ENCODE measurements at places on chromosomes 7 and 10.

DNA sequence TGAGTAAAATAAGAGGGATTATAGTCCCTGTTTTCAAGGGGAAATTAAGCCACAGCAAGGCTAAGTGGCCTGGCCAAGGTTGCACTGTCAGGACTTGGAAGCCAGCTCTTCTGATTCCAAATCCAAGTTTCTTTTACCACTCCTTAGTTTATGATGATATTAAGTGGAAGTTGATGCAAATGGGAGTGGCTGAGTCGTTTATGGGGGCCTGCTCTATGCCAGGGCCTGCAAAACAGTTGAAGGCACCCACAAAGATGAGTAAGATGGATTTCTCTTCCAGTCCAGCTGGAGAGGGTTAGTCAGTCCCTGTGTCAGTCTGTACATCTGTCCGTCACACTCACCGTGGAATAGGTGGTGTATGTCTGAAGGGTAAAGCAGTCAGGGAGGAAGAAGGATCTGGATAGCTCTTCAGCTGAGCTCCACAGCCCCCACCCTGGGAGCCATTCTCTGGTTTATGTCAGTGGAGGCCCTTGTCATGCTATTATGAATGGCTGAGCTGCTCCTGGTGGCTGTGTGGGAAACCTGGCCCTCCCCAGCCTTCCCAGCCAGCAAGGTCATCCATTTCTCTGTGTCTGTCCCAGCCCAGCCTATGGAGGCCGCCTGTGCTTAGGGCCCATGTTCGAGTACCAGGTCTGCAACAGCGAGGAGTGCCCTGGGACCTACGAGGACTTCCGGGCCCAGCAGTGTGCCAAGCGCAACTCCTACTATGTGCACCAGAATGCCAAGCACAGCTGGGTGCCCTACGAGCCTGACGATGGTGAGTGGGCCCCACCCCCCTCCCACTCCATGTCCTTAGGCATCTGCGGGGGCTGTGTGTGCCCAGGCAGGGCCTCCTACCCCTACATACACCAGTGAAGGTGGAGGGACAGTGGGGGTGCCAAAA, 44.5 kb downstream of the TBATA start:
- no peaks in the 10 kb centered on the region for H3K4me1 ChIP-seq
- no peak for DNase-seq
- H3K27me3 ChIP-seq = no peaks in the 10 kb centered on the region
- H3K27ac ChIP-seq = no peak overlapping the region
- H3K36me3 ChIP-seq = no peaks in the 10 kb centered on the region

- H3K4me1 ChIP-seq = peaks cover 9% of the 10 kb centered on the region
- no peak overlapping the region for H3K27ac ChIP-seq
- H3K4me3 ChIP-seq = no peak overlapping the region
- H3K27me3 ChIP-seq = no peaks in the 10 kb centered on the region
Measured at GRCh38 chr7:80127412-80128160, 7.0 kb upstream of the GNAI1 start.

DNA sequence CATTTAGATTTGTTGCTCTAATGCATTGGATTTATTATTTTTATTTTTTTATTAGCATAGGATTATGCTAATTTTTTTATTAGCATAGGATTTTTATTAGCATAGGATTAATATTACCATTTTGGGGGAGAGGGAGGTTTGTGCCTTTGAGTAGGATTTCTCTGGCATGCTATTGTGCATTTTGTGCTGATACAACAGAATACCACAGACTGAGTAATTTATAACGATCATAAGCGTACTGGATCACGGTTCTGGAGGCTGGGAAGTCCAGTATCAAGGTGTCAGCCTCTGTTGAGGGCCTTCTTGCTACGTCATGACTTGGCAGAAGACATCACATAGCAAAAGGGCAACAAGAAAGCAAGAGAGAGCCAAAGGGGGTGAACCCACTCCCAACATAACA, 187.5 kb downstream of the XPNPEP1 start:
- no peaks in the 10 kb centered on the region for H3K27me3 ChIP-seq
- no peak for DNase-seq
- no peak overlapping the region for H3K4me3 ChIP-seq

GRCh38 chr10:3151889-3152565, 20.6 kb downstream of the PITRM1 start:
- peaks cover 3% of the 10 kb centered on the region for H3K36me3 ChIP-seq
- DNase-seq = no peak
- no peak overlapping the region for H3K4me3 ChIP-seq
- H3K4me1 ChIP-seq = no peaks in the 10 kb centered on the region
- no peak overlapping the region for H3K27ac ChIP-seq
- H3K27me3 ChIP-seq = no peaks in the 10 kb centered on the region

DNA sequence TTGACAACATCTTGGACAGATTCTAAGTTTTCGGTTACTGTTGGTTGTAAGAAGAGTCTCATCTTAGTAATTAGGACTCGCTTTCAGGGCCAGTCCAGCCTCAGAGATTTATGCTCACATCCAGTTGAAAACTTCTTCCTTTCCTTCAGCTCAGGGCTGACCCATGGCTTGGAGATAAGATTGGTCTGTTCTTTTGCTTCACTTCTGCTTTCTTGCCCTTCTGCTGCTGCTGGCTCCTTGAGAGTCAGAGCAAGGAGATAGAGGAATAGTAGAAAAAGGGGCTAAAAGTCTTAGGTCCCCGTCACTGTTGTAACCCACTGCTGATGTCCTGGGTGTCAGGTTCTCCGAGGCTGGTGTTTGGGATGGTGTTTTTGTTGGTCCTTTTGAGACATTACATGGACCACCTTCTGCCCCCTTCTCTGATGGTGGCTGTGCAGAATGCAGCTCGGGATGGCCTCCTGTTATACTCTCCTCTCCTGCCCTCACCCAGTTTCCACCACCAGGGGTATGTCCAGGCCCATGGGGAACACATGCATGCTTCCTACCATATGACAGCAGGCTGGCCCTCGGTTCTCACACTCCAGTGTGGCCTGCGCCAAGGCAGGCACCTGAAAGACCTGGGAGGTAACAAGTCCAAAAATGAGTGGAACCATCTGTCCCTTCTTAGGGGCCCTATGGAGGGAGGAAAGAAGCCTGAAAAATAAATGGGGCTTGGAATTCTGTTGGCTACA, 67.8 kb upstream of the PCBD1 start:
- no peaks in the 10 kb centered on the region for H3K4me1 ChIP-seq
- DNase-seq = peak; percentile 80
- H3K4me3 ChIP-seq = no peak overlapping the region
- no peaks in the 10 kb centered on the region for H3K36me3 ChIP-seq

GRCh38 chr7:1028044-1028770, 16.1 kb upstream of the GPR146 start:
- H3K4me3 ChIP-seq = peak overlapping the region; percentile 40
- H3K4me1 ChIP-seq = no peaks in the 10 kb centered on the region
- peak; percentile 85 for DNase-seq
- H3K27ac ChIP-seq = no peak overlapping the region

DNA sequence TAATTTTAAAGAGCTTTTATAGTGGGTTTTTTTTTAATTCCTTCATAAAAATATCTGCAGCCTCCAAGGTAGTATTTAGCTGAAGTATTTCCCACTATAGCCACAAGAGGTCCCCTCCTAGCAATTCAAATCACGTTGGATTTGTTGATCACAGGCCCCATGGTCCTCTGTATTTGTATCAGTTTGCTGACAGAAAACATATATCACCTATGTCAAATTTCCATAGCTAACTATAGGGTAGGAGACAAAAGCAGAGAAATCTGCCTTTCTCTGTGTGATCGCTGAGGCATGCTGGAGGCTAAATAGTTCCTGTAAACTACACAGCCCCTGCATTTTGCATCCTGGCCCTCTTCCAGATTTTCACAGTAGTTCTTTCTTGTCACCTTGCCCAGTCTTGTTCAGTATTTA, 1.7 kb upstream of the CTNNA3 start:
- H3K27ac ChIP-seq = no peak overlapping the region
- no peaks in the 10 kb centered on the region for H3K4me1 ChIP-seq
- DNase-seq = peak; percentile 50
- H3K27me3 ChIP-seq = no peaks in the 10 kb centered on the region

DNA sequence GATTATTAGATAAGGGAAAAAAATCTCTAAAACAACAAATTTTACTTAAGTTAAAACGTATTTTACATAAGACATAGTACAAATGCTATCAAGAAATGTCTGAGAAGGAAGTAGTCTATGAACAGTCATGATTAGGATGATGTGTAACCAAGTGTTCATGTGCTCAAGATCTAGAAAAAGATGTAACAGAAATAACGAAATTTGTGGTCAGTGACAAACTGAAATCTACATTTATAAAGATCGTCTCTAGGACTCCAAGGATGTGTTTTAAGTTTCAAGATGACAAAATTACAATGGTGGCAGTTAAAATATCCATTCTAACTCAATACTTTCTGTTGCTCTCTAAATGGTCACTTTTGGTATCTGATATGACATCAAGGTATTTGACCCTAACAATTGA, 17.2 kb downstream of the PPP3CB start:
- H3K27me3 ChIP-seq = no peaks in the 10 kb centered on the region
- H3K36me3 ChIP-seq = no peaks in the 10 kb centered on the region
- no peak overlapping the region for H3K27ac ChIP-seq
- H3K4me3 ChIP-seq = no peak overlapping the region

GRCh38 chr7:68562323-68562899, 1035.9 kb upstream of the AUTS2 start:
- no peaks in the 10 kb centered on the region for H3K36me3 ChIP-seq
- H3K4me1 ChIP-seq = no peaks in the 10 kb centered on the region
- peak; percentile 10 for DNase-seq
- no peak overlapping the region for H3K4me3 ChIP-seq
- no peak overlapping the region for H3K27ac ChIP-seq
- H3K27me3 ChIP-seq = no peaks in the 10 kb centered on the region

DNA sequence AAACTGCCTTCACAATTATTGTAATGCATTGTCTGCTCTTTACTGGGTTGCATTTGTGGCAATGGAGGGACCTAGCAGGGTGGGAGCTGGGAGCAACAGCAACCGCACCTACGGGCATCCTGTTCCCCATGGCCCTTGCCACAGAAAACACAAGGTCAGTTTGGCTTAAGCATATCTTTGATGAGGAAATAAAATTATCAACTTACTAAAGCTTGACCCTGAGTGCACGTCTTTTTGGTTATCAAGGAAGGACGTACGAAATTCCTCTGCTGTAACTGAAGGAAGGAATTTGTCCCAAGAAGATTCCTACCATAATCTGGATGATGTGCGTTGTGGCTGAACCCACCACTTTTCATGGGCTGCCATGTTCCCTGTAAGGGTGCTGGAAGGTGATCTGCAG, 19.9 kb upstream of the PTPRN2 start:
- no peak overlapping the region for H3K4me3 ChIP-seq
- H3K36me3 ChIP-seq = no peaks in the 10 kb centered on the region
- no peaks in the 10 kb centered on the region for H3K4me1 ChIP-seq
- DNase-seq = no peak

DNA sequence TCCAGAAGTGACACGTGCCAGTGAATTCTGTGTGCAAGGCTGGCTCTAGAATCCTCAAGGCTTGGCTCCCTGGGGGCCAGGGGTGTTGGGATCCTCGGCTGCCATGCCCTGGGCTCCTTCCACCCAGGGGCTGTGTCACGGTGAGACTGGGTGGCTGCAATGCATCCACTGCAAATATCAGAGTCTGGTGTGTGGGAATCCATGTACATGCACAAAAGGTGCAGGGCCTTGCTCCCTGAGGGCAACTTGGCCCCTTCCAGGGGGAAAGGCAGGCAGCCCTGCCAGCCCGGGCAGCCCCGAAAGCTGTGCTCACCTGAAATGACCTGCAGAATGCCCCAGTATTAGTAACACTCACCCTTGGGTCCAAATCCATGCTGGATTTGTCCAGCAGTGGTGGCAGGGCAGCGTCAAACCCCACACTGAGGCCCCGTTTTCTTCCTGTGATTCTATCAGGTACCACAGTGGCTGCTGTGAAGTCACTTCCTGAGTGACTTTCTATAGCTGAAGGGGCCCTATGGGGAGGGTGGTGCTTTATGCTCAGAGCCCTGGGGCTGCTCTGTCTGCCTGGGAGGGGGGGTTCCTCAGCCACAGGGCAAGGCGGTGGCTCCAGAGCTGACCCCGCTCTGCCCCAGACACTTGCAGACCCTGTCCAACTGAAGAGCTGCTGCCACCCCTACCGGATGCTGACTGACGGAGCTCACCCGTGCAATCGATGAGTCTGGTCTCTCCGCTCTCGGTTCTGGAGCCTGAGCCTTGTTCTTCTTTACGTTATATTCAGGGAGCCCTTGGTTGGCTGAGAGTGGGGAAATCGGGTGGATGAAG, 317.7 kb downstream of the GLRX3 start:
- no peak for DNase-seq
- H3K27me3 ChIP-seq = no peaks in the 10 kb centered on the region
- no peak overlapping the region for H3K27ac ChIP-seq

GRCh38 chr7:129517931-129518330, 15.6 kb downstream of the SMKR1 start:
- no peak for DNase-seq
- no peak overlapping the region for H3K27ac ChIP-seq
- no peaks in the 10 kb centered on the region for H3K27me3 ChIP-seq
- no peaks in the 10 kb centered on the region for H3K36me3 ChIP-seq
- no peak overlapping the region for H3K4me3 ChIP-seq

GRCh38 chr10:73810735-73811465, 498 bp downstream of the NDST2 start:
- peak; percentile 53 for DNase-seq
- H3K27me3 ChIP-seq = no peaks in the 10 kb centered on the region
- peak overlapping the region; percentile 74 for H3K4me3 ChIP-seq
- peak overlapping the region; percentile 66 for H3K27ac ChIP-seq
- peaks cover 2% of the 10 kb centered on the region for H3K36me3 ChIP-seq
- H3K4me1 ChIP-seq = peaks cover 3% of the 10 kb centered on the region

- H3K27ac ChIP-seq = no peak overlapping the region
- no peak overlapping the region for H3K4me3 ChIP-seq
- no peaks in the 10 kb centered on the region for H3K4me1 ChIP-seq
- DNase-seq = no peak
Measured at GRCh38 chr7:80302078-80302477, 167.4 kb downstream of the GNAI1 start.

GRCh38 chr7:76357475-76358010, 1.2 kb downstream of the YWHAG start:
- H3K27ac ChIP-seq = no peak overlapping the region
- no peak for DNase-seq
- H3K27me3 ChIP-seq = no peaks in the 10 kb centered on the region
- H3K4me3 ChIP-seq = peak overlapping the region; percentile 96

- no peak for DNase-seq
- no peak overlapping the region for H3K27ac ChIP-seq
- H3K36me3 ChIP-seq = no peaks in the 10 kb centered on the region
- no peak overlapping the region for H3K4me3 ChIP-seq
- H3K27me3 ChIP-seq = no peaks in the 10 kb centered on the region
Measured at GRCh38 chr10:128377988-128378387, 251.8 kb upstream of the MKI67 start.

DNA sequence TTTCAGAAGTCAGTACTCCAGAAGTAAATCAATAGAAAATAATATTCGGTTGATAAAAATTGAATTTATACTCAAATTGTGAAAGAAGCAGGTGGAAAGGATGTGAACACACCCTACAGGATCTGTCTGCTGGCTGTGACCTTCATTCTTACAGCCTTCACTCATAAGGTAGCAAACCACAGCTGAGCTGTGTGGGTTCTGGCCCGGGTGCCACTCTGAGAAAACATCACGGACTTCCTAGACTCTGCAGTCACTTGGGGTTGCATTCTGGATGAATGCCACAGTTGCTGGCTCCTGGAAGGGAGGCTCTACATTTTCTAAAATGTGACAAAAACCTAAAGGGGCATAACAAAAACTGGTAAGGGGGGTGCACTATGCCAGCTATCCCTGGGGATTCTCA, 36.0 kb upstream of the ABLIM1 start:
- H3K36me3 ChIP-seq = no peaks in the 10 kb centered on the region
- no peak for DNase-seq
- H3K4me3 ChIP-seq = no peak overlapping the region
- no peaks in the 10 kb centered on the region for H3K27me3 ChIP-seq
- no peak overlapping the region for H3K27ac ChIP-seq
